Brain pericyte (primary cell): ENCODE measurements at places on chromosomes 1 and 21.

DNA sequence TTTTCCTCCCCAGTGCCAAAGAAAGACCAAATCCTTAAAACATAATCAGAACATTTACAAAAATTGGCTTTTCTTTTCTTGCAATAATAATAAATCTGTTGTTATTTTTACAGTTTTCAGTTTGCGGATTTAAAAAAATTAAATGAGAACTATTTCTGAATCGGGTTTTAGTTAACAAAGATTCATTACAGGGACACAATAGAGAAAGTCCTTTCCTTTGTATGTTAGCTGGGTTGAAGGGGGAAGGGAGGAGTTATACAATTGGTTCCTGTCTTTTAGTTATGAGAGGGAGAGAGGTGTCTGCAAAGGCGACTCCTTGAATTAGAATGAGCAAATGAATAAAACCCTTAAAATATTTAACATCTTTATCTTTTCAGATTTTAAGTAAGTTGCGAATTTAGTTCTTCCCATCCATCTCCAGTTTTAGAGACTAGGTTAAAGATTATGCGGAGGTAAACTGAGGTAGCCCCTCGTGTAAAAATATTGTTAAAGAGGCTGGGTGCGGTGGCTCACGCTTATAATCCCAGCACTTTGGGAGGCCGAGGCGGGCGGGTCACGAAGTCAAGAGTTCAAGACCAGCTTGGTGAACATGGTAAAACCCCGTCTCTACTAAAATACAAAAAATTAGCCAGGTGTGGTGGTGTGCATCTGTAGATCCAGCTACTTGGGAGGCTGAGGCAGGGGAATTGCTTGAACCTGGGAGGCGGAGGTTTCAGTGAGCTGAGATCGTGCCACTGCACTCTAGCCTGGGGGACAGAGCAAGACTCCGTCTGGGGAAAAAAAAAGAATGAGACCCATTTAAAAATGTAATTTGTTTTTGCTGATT lies 3.9 kb downstream of the SPEN start:
- no peak for DNase-seq

- DNase-seq, result no peak
Observed at GRCh38 chr1:172883387-172883791, 167.4 kb downstream of the TNFSF18 start.

DNA sequence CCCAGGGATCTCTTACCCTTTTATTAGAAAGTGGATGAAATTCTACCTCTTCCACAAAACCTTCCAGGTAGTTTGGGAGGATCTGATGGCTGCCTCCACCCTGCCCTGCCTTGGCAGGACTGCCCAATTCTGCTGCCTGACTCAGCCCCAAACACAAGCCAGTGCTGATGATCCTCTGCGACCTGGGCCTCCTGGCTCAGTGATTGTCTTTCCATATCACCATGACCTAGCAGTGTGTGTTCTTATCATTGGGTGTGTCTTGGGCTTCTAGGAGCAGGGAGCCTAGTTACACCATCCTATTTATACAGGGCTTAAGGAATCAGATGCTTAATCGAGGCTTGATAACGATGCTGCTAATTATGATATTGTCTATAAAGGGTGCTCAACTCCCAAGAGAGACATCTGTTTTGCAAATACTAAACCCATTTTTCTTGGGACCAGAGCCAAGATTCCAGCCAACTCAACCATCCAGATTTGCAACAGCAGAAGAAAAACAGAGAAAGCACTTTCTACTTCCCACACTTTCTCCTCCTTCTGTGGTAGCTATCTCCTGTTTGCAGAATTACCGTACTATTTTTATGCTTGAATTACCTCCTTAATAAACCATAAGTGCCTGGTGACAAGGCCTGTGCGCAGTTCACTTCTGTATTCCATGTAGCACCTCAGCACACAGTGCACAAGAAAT lies 36.5 kb upstream of the KIF21B start:
- DNase-seq, result no peak

DNA sequence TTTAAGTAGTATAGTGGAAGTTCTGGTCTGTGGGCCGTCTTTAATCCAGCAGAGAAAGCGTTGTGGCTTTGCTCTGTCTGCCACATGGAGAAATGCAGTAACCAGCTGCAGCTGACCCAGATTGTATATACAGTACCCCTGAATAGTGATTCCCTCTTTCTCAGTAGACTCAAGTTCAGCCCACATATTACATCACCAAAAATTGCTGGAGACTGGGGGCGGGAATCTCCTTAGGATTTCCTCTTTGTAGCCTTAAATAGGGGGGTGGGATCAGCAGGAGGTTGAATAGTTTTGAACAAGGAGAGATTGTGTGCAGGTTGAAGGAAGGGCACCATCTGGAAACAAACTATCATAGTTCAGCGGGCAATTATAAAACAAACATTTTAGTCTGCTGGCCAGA lies at the start of gene ANGPTL1:
TSS of gene ANGPTL1 (minus strand) at position 134 of the 400 bp plus-strand sequence. CDS start 5,301 bp downstream, outside the sequence.
- DNase-seq, result peak; percentile 43

DNA sequence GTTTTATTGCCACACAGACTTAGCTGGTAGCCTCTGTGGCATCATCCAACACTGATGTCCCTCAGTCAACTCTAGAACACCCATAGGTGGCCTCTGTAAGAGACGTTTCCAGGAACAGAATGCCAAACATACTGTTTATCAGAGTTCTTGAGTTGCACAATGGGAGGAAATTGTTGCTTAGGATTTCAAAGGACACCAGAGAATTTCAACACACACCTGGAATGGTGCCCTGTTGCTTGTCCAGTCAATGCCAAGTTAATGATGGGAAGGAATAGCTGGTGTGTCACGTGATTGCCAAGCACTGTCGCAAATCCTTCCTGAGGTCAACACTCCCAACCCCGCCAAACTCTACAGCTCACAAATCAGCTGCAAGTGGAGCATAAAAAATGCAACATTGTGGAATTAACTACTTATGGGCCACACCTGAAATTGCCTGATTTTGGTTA lies 28.6 kb upstream of the DUSP23 start:
- no peak for DNase-seq

- no peak for DNase-seq
Observed at GRCh38 chr1:22506130-22506692, 54.6 kb downstream of the ZBTB40 start.

- DNase-seq, result no peak
Observed at GRCh38 chr21:44598061-44598460, 2.3 kb upstream of the KRTAP10-7 start.

- no peak for DNase-seq
Observed at GRCh38 chr1:179794669-179795068, 51.6 kb downstream of the FAM163A start.

- no peak for DNase-seq
Observed at GRCh38 chr1:9761855-9762254, 61.9 kb downstream of the CLSTN1 start.

GRCh38 chr1:40392221-40392620 lies 18.7 kb downstream of the SMAP2 start:
- no peak for DNase-seq

- DNase-seq, result no peak
Observed at GRCh38 chr1:156198831-156199349, 5.0 kb downstream of the SLC25A44 start.

DNA sequence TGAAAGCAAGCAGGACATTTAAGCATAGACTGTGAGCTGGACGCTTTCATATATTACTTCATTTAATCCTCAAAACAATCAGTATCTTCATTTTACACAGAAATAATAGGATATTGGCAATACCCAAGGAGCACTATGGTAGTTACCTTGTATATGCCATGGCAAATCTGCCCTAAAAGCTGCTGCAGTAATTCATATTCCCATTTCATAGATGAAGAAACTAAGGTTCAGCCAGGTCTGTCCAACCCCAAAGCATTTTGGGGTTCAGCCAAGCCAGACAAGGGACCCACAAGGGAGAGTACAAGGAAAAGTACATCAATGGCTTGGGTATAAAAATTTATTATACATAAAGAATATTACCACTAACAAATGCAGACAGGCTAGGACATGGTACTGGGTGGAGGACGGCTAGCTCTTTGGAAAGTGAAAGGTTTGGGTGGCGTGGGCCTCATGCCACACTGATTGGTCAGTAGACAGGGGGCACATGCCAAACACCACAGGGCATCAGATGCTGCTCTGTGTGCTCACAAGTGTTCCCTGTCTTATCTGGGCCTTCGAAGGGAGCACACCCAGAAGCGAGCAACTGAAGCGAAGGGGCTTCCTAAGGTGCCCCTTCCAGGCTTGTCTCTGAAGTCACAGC lies 23.9 kb upstream of the PTAFR start:
- DNase-seq, result no peak

- DNase-seq, result no peak
Observed at GRCh38 chr1:44406737-44407429, 1.8 kb downstream of the RNF220 start.

DNA sequence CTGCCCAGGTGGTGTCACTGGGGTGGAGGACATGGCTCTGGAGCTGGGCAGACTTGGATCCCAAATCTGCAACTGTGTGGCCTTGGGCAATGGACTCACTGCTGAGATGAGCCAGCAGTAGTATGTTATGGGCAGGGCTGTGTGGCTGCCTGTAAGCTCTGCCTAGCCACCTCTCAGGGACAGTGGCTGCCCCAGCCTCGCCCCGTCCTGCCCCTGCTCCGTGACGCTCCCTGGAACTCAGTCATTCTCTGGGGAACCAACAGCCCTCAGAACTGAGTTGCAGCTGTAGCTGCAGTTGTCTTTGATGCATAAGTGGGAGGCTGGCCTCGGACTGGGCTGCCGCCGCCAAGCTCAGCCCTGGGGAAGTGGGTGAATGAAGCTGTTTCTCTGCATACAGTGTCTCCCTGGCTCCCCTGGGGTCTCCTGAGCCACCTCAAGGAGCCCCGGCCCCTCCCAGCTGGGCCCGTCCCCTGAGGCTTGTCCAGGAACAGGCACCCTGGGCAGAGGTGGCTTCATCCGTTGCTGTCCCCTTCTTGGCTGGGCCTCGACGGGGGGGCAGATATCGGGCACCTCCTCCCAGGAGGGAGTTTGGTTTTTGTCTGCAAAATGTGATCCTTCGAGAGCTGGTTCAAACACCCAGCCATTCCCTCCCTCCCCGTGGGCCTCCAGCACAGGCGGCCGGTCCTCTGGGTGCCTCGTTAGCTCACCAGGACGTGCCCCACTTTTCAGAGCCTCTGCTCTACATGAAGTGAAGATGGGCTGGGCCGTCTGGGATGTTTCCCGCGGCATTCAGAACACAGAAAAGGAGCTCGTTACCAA lies 26.2 kb upstream of the PLCH2 start:
- no peak for DNase-seq

- DNase-seq, result no peak
Observed at GRCh38 chr1:7450838-7451237, 320.3 kb upstream of the VAMP3 start.

DNA sequence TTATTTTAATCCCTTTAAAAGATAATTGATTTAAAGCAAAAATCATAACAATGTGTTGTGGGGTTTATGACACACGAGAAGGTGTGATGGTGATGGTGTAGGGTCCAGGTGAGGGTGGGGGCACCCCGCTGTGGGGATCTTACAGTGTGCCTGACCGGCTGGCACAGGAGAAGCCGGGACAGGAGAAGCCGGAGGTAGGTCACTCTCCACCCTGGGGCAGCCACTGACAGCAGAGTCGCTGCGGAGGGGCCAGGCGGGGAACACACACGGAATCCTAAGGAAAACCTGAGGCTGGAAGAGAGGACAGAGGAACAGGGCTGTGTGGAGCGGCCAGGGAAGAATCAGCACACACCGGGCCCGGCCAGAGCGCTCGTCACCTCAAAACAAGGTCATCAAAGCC lies 4.3 kb upstream of the LRRC3 start:
- no peak for DNase-seq

- DNase-seq, result no peak
Observed at GRCh38 chr1:35369922-35370671, 101.6 kb downstream of the ZMYM4 start.

GRCh38 chr1:159922511-159923202 lies 2.6 kb downstream of the TAGLN2 start:
- peak; percentile 46 for DNase-seq

DNA sequence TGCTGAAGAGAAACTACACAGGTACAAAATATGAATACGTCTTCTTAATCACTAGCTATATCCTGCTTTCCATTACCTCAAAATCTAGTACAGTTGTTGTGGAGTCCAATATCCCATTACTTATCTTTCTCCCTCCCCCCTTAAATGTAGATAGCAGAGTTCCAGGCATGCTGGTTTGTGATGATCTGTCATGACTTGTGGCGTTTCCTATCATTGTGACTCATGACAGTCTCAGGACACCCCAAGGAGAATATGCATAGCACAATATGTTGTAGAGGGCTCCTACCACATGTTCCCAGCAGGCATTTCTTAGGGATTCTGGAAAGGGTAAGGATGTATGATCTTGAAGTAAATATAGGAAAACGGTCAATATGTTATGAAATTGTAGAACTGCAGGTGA lies 206.9 kb downstream of the USH2A start:
- DNase-seq, result no peak

- DNase-seq, result no peak
Observed at GRCh38 chr1:99465176-99465900, 180.6 kb upstream of the PALMD start.

- no peak for DNase-seq
Observed at GRCh38 chr21:39187141-39187540, 3.9 kb upstream of the PSMG1 start.

DNA sequence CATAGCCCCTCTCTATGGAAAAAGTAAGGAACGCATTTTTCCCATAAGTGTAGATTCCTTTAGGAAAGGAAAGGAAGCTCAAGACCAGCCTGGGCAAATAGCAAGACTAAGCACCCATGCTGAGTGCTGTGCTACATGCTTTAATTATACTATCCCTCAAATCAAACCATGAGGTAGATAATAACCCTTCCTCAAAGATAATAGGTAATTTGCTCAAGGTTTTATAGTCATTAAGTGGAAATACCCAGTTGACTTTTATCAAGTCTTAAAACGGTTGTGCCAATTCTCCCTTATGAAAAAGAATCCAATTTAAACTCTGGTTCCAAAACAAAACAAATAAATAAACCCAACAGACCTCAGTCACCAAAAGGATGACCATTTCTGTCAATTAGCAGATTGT lies 3.4 kb downstream of the KIAA0319L start:
- no peak for DNase-seq
